Activated T-helper 9 cell treated with anti-CD3 and anti-CD28 coated beads, Interleukin-2, amount 50 U/mL, for 16 hours (primary cell): ENCODE measurements at places on chromosomes 12 and 14.

DNA sequence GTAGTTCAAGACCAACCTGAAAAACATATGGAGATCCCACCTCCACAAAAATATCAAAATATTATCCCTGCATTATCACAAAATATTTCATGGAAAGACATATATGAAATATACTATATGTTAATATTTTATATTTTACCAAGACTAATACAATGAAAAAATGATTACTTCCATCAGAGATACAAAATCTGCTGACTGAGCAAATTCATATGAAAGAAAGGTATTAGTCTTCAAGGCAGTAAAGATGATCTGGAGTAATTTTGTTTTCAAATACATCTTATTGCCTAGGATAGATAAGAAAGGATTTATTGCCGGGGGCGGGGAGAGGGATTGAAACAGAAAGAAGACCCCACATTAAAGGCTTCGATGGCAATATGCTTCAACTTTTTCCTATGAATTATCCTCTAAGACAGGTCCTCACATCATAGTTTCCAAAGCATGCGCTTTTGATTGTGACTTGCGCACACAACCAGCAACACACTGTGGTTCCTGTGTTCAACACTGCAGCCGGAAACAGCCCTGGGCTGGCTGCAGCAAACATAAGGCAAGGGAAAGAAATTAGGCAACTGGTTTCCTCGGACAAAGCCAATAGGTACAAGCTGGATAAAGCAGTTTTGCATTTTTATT is 83.2 kb downstream of the SPPL3 start:
- peak; percentile 8 for DNase-seq

DNA sequence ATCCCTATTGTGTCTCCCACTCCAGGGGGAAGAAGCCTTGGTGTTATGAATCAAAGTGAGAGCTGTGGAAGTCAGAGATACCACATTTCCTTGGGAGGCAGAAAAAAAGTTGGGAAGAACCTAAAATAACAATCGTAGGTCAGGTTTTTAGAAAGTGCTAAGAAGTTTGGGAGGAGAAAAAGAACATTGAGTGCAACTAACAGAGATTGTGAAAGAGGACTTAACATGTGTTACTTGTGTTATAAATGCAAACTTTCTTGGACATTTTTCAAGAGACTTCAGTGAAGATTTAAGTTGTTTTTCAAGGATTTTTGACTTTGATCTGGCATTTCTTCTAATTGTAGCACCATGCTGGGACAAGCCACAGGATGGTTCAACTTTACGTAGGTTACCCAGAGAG is 7.8 kb upstream of the ERP27 start:
- no peak for DNase-seq

DNA sequence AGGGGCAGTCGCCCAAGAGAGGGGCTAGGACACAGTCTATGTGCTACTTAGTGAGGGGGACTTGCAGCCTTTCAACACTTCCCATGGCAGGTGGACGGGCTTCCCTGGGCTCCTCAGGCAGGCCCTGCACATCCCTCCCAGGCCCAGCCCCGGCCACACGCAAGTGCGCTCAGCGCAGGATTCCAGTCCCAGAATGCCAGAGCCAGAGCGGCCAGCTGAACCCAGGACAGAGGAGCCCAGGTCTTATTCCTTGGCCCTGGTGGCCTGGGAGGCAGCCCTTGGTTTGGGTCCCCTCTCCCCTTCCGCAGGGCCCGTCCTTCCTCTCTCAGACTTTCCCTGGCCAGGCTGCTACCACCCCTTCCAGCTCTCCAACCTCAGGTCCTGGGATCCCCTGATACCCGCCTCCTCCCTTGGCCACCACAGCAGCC is 12.0 kb downstream of the DLK1 start:
- no peak for DNase-seq

GRCh38 chr14:42149609-42150261 is 543.1 kb downstream of the LRFN5 start:
- DNase-seq = no peak

GRCh38 chr12:132284071-132284826 is 45.1 kb downstream of the GALNT9 start:
- DNase-seq = no peak

GRCh38 chr14:95513291-95513690 is 3.2 kb downstream of the SYNE3 start:
- no peak for DNase-seq

- no peak for DNase-seq
Observed at GRCh38 chr12:65205886-65206285, 36.5 kb downstream of the LEMD3 start.

DNA sequence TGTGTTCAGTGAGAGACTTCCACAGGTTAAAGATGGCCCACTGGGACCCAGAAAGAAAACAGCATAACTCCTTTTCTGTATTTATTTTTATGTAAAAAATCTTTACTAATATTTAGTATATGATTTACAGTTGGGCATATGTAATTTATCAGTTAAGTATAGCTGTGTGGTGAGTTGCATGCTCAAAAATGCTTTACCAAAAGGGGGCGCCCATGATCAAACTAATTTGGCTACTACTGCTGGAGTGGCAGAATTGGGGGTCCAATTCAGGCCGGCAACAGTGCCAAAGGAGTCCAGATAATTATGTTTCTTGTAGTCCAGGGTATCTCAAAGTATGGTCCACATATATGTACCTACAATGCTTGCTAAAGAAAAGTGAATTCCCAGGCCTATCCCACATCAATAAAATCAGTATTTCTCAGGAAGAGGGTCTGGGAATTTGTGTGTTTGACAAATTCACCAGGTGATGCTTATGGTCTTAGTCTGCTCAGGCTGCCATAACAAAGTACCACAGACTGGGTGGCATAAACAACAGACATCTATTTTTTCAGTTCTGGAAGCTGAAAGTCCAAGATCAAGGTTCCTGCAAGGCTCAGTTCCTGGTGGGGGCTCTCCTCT is 152.0 kb downstream of the KTN1 start:
- peak; percentile 3 for DNase-seq

- no peak for DNase-seq
Observed at GRCh38 chr12:50111395-50111692, 692 bp upstream of the COX14 start.

GRCh38 chr14:31122098-31122611 is 85.4 kb downstream of the HECTD1 start:
- no peak for DNase-seq

DNA sequence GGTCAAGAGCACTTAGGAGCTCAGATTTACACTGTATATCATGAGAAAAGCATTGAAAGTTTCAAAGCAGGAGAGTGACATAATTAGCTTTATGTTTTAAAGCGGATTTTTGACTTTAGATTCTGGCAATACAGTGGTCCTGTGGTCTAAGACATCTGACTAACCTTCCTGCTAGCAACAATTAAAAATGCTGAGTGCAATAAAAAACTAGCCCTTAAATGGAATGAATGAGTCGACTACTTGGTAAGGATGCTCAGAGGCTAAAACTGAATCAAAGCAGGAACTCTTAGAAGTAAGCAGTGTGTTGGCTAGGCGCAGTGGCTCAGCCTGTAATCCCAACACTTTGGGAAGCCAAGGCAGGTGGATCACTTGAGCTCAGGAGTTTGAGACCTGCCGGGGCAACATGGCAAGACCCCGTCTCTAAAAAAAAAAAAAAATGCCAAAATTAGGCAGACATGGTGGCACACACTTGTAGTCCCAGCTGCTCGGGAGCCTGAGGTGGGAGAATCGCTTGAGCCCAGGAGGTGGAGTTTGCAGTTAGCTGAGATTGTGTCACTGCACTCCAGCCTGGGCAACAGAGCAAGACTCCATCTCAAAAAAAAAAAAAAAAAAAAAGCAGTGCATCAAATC is 18.9 kb downstream of the BICD1 start:
- no peak for DNase-seq

DNA sequence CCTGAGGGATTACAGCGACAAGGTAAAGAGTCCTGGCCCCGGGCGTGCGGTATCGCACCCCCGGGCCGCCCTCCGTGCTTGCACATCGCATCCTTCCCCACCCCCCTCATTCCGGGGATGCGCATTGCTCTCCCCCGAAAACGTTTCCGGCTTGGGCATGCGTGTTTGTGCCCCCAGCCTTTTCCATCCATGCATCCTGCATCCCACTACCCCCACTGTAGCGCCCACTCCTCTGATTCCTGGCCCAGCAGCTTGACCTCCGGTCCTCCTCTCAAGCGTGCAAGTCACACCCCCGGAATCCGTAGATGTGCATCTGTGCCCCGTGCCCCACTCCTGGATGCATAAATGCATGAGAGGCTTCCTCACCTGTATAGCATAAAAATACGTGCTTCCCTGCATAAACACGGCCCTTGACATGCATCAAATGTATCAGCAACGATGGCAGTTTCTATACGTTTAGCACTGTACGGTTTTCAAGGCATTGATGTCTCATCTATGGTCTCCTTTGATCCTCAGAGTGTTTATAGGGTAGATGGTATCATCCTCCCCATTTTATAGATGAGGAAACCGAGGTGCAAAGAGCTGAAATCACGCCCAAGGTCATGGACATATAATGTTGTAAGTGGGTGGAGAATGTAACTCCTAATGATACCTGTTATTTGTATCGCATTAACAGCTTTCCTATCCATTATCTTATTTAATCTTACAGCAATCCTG is 484 bp downstream of the RIC8B start:
- DNase-seq = no peak

DNA sequence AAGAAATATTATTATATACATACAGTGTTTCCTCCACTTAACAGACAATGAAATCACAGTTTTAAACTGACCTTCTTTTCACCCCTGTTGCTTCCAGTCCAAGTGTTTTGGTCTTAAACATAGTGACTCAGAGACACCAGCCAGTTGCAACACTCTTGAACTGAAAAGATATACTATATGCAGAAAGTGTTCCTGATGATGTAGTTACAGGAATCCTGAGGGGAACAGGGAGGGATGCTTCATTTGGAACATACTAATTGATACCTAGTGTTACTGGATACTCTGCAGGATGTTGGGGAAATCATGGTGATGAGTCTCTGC is 420.8 kb downstream of the CCDC91 start:
- no peak for DNase-seq

DNA sequence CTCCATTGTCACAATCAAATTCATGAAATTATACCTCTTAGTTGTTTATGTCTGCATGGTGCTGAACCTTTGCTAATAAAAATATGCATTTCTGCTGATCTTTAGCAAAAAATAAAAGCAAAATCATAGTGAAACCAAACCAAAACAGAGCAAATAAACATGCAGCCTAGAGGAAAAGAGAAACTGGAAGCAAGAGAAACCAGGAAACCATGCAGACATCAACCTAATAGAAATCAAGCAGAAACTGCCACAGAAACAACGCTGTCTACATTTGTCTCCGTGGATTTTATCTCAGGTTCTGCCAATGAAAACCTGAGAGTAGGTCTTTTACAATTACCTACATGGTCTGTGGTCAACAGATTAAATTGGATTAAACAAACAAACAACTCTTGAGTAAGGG is 173.7 kb downstream of the SYT10 start:
- DNase-seq = no peak

DNA sequence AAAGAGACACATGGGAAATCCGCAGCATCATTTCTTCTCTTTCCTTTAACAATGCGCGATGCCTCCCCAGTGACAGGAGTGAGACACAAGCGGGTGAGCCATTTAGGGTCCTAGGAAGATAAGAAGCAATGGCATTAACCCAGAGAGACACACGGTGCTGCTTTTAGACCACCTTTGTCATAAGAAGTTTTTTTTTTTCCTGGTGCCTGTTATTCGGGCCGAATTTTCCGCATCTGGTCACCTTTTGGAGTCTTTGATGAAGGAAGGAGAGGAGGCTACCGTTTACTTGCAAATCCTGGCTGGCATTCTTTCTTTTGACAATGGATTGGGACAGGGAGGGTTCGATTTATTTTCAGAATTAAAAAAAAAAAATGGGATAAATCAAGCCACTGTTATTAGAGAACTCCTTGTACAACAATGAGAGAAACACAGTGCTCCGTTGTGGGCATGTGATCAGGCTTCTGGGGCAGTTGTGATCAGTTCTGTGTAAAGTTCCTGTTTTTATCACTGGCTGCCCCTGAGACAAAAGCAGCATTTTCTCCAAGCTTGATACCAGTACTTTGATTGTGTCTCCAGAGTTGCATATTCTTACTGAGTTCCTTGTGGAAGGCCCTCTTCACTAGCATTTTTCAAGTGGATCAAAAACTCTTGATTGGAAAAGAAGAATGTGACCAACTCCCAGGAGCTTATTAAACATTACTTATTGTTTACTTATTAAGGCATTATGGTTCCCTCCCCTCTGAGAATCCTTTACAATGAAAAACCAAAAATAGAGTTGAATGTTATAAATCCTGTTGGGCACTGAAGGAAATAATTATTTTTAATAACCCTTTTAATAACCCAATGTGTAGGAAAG is 1.1 kb downstream of the DIP2B start:
- no peak for DNase-seq

DNA sequence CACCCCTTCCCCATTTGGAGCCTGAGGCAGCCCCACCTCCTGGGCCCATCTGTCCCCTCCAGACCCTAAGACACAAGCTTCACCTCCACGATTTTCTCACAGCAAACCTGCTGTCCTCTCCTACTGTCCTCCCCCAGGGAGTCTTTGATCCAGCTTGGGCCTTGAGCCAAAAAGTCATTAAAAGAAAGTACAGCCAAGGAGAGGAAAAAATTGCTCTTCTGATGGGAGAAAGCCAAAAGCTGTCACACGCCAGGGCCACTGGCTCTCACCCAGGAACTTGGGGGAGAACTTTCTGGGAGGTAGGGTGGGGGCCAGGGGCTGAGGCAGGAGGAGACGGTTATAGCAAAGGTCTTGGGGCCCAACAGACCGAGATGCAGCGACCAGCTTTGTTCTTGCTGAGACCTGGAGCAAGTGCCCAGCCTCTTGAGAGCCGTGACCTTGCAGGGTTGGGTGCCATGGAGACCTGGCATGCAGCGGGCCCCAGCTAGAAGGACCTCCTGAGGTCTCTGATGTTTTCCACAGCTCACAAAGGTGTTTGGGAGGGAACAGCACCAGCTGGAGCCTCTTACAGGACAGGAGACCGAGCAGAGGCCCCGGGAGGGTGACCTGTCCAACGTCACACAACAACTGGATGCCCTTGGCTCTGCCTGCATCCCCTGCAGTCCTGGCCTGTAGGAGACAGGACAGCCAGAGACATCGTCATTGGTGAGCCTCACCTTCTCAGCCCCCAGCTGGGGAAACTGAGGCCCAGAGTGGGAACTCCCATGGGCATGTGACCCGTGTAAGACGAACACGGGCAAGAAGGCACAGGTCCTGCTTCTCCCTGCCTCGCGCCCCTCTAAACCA is 124.5 kb downstream of the CALM1 start:
- no peak for DNase-seq
